ENCODE measurements at places on chromosomes 5 and 9.

DNA sequence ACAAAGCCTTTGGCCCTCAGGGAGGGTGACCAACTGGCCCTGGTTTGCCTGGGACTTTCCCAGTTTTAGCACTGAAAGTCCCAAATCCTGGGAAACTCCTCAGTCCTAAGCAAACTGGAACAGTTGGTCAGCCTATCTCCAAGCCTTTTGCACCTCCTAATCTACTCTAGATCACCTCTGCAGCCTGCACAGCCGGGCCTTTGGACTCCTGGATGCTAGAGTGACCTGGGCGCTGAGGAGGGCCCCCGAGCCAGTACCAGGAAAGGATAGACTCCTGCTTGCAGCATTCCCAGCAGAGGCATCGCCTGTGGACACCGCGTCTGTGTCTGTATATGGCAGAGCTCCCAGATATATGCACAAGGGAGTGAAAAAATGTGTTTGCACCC is 15.1 kb downstream of the IRF1 start:
- DNase-seq = no peak

GRCh38 chr9:83956086-83956435 is 24.0 kb downstream of the HNRNPK start:
- DNase-seq = no peak

- DNase-seq = peak; percentile 85
Measured at GRCh38 chr9:121399883-121400607, 30.0 kb upstream of the STOM start.

DNA sequence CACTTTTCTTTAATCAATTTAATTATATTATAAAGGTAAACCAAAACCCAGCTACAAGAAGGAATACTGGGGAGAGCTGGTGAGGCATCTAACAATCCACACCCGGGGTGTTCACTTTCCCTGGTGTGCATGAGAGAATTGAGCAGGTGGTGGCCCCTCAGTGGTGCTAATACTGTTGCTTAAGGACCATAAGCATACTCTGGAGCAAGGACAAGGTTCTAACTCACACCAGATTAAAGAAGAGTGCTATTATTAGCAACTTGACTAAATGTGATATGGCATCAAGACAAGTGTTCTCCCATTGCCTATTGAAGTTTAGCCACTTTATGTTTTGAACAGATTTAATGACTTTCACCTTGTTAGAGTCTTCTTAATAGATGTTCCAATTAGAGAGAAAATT is 8.8 kb downstream of the RGS7BP start:
- DNase-seq = no peak

DNA sequence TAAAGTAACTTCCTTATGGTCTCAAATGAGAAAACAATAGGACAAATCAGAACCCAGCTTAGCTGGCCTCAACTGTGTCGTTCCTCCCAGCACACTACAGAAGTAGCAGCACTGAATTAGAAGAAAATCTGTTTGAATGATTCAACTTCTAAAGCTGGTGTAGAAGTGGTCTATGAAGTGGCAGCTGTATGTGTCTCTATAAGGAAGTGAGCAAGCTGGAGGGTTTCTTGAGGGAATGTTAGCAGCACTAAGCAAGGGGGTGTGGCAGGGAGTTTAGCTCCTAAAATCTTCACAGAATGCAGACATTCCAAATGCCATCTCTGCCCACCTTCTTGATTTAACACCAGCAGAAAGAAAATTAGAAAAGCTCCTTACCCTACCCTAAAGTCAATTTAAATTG is 4.1 kb downstream of the KLF9 start:
- DNase-seq = peak; percentile 71

GRCh38 chr9:117232281-117232680 is 182.6 kb downstream of the ASTN2 start:
- no peak for DNase-seq

DNA sequence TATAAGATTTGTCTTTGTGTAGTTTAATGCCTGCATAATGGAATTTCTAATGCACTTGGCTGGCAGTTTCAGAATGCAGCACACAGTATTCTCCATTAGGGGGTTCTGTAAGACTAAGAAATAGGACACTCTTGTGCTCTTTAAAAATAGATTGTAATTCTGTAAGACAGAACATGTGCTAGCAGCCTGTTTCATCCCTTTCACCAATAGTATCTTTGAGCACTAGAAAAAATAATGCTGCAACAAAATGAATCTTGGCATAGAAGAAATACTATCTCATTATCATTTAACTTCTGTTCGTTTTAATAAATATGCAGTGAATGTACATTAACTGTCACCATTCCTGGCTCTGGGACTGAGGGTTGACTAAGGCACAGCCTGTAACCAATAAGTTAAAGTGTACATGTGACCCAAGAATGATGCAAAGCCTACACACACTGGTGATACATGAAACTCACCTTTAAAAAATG is 23.8 kb upstream of the ZNF622 start:
- DNase-seq = peak; percentile 66

DNA sequence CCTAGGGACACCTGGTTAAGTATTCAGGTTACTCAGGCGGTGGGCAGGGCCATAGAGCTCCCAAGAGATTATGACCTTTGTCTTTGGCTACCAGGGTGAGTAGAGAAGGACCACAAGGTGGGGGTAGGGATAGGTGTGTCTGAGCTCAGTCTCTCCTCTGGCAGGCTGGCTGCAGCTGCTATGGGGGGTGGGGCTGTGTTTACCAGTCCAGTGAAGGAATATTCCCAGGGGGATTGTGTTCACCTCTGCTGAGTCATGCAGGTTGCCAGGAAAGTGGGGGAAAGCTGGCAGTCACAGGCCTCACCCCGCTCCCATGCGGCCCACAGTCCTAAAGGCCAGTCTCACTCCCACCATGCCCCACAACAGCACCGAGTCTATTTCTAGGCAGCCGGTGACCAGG is 53.6 kb upstream of the POU5F2 start:
- no peak for DNase-seq

All from fibroblast of mammary gland (primary cell).